ENCODE measurements at places on chromosomes 13 and 19.

- DNase-seq, result no peak
Observed at GRCh38 chr19:13037731-13038130, 42.5 kb downstream of the NFIX start.

- DNase-seq, result no peak
Observed at GRCh38 chr13:28548468-28548867, 53.5 kb upstream of the FLT1 start.

DNA sequence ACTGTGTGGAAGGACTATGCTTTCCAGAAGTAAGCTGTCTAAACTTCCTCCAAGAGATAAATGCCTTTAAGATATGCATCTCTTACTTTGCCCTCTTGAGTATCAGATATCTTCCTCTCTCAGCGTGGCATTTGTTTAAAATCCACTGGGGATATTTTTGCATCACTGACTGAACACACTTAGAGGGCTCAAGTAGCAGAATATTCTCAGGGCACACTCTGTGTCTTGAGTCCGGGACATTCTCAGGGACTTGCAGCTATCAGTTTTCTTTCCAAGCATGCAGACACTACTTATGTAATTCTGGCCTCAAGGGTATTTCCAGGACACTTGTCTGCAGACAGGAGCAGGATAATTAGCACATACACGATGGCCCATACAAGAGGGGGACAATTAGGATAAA is 84.7 kb downstream of the ERCC5 start:
- DNase-seq, result no peak

DNA sequence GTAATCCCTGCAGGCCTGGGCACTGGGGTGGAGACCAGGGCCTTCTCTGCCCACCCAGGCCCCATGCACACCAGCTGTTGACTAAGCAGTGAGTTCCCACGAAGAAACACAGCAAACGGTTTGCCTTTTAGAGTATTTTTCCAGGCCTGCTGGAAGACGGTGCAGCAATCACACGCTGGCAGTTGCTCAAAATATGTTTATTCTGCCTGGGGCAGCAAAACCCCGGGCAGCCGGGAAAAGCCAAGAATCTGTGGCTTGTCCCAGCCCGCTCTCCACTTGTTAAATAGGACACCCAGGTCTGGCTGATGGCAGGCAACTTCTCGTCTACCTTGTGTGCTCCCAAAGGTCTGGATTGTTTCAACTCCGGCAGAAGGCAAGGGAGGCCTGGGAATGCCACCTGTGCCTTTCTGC is 40.8 kb downstream of the GGACT start:
- no peak for DNase-seq

- DNase-seq, result no peak
Observed at GRCh38 chr13:44197791-44198770, 175.5 kb upstream of the SERP2 start.

DNA sequence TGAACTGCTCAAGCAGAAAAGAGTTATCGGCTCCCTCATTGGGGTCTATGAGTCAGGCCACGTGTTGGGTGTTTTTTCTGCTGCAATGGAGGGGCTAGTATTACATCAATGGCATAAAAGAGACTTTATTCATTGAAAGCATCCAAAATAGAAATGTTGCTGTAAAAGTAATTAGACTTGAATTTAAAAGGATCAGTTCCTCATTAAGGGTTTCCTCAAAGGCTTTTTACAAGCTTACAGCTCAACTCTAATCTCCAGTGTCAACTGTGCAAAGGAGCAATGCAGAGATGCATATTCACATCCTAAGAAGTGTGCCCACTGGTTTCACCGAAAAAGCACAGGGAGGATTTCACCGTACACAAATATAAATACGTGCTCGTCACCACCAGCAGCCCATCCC is 300.3 kb downstream of the FOXO1 start:
- no peak for DNase-seq

DNA sequence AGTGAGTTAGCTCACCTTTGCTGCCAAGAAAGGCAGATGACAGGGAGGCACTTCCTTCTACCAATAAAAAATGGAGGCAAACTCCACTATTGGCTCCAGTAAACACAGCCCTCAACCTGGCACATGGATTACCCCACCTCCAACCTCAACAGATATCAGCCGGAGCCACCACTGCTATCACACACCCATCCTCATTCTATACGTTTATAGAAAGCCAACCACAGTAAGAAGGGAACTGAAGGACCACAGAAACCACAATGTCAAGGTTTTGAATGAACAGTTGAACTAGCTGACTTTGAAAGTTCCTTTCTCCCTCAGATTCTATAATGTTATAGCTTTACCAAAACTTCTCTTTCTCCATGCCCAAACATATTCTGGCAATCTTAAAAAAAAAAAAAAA is 526.2 kb downstream of the UQCRFS1 start:
- DNase-seq, result no peak

DNA sequence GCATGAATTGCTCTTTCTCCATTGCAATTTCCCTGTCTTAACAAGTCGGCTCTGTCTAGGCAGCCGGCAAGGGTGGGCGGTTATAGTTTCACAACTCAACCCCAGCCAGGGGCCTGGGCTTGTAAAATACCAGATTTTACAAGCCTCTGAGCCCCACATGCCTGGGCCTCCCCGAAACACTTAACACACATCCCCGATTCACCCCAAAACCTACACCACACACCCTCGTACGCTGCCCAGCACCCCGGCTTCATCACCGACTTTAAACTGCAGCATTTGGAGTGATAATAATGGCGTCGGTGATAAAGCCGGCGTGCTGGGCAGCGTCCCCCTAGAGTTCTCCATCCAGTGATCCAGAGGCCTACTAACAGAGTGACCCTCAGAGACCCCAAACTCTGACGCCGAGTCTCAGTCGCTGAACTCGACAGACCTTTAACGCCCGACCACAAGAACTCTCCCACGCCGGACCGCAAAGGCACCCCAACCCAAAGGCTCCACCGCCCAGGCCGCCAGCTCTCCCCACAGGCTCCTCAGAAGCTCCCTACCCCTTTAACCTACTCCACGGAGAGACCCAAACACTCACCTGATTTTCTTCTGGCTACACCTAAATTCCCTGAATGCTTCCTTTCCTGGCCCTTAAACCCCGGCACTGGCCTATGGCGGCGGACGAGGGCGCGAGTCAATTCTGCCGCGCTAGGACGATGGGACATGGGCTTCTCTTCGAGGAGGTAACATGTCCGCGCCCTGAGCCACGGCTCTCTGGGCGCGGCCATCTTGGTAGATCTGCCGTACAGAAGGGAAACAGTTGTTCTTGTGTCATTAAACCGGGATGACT is at the start of gene ZNF649:
Gene ZNF649 (minus strand): TSS at position 687 of the 835 bp plus-strand sequence. CDS start 4,910 bp downstream, outside the sequence.
- DNase-seq, result peak; percentile 54

DNA sequence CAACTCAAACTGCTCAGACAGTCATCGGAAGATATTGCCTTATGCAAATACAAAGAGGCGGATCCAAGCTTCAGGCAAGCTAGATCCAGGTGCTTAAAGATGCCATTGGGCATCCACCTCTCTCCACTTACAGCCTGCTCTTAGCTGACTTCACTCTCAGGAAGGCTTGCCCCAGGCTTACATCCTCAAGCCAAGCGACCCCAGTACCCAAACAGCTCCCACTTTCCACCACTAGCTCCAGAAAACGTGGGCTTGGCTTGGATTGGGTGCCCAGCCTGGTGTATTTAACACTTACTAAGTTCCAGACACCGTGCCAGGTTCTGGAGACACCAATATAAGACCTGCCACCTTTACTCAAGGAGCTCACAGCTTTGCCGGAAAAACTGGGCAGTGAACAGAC is 142.1 kb upstream of the VSTM2B start:
- DNase-seq, result no peak

- DNase-seq, result no peak
Observed at GRCh38 chr19:11478167-11479089, 2.4 kb downstream of the ELAVL3 start.

DNA sequence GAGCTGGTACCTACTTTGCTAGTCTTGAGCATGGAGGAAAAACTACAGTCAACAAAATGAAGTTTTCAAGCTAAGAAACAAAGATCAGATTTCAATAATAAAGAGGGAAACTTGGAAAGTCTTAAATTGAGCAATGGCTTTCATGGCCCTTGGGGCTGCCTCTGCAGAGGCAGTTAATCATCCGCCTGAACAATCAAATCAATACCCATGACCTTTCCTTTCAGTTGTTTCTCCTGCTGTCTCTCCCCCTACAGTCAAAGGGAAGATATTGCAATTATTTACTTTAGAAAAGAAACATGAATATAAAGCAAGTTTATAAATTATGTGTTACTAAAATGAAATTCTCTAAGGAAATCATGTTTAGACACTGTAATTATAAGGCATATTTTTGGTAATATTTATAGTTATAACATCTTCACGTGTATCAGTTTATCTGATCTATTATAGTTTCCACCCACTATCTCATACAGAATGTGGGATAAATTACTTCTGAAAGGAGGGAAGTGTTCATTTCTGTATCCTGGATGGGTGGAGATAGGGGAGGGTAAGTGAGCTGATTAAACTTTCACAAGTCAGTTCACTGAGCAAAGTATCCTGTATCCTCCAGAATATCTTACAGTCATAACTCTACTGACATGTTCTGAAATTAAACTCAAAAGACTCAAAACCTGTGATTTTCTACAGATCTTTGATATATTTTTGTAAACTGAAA is 72.4 kb upstream of the TSC22D1 start:
- no peak for DNase-seq

- DNase-seq, result no peak
Observed at GRCh38 chr13:23632048-23632582, 61.9 kb downstream of the TNFRSF19 start.

- DNase-seq, result no peak
Observed at GRCh38 chr13:45314822-45315221, 26.2 kb downstream of the TPT1 start.

DNA sequence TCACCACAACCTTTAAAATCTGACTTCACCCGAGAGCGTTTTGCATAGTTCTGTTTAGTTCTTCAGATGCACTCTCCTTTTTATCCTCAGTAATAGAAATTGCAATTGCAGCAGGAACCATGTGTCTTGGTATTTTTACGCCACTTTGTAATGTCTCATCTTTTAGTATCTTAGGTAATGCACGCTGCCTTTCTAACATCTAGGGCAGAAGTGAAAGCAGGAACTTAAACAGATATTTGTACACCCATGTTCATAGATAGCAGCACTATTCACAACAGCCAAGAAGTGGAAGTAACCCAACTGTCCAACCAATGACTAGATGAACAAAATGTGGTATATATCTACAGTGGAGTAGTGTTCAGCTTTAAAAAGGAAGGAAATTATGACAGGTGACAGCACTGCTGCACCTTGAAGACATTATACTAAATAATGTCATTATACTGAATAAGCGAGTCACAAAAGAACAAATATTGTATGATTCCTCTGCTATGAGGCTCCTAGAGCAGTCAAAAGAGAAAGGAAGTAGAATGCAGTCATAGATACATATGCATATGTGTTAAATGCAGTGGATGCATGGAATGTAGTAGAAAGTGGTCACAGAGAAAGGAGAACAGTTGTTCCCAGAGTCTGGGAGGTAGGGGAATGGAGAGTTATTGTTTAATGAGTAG is 105.9 kb upstream of the GJB6 start:
- DNase-seq, result no peak

- no peak for DNase-seq
Observed at GRCh38 chr19:49327878-49328544, 3.0 kb upstream of the SLC6A16 start.

DNA sequence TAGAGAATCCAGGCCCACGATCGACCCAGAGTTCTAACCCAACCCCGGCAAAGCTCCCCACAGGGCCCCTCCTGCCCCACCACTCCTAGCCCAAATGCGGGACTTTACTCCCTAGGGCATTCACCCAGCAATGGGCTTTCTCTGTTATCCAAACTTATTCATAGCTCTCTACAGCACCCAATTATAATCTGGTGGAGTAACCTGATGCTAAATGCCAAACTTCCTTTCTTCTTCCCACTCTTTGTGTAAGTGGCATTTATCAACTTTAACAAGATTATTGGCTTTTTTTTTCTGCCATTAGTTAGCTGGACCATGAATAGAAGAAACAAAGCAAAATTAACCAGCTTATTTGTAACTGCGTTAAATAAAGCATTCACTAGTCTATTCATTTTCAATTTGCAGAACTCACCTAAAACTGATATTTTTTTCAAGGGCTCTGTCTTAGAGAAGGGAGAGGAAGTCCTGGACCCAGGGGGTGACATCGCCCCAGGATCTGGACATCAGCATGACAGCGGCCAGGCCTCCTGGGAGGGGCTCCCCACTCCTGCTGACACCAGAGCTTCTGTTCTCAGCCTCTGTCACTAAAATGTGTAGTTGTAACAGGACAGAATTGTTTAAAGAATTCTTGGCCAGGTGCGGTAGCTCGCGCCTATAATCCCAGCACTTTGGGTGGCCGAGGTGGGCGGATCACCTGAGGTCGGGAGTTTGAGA is 1.5 kb downstream of the FAM124A start:
- no peak for DNase-seq

- DNase-seq, result no peak
Observed at GRCh38 chr13:43631106-43631505, 155.7 kb downstream of the ENOX1 start.

DNA sequence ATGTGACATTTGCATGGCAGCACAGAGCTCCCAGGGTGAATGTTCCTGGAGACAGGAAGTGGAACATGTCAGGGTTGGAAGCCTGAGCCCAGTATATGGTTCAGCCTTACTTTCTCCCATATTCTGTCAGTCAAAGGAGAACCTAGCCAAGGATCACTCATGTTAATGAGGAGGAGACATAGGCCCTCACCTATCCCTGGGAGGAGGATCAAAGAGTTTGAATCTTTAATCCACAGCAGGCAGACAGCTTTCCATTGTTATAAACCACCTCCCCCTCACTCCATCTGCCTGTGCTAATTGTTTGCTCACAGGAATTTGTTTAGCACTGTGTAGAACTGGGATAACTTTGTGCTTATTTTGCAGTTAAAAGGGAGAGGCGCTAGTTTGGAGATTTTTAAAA is 1069.1 kb downstream of the EFNB2 start:
- no peak for DNase-seq

DNA sequence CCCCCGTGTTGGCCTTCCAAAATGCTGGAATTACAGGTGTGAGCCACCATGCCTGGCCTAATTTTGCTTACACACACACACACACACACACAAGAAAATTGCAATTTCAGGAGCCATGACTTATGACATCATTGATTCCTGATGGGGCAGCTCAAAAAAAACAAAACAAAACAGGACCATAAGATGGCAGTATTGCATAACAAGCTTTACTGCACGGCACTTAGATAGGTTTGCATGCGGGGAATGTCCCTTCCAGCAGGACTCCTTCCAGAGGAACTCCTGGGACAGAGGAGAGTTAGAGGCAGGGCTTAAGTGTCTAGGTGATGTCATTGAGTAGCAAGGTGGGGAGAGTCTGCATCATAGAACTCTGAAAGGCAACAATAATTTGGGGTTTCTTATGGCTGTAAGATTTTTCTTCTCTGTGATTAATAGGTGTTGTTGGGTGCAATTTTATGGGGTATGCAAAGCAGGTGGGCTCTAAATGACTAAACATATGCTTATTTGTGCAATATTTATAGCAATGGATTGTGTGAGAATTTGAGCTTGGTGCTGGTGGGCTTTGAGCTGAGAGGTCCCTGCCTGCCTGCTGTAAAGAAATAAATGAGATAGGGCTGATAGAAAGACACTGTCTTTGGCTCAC is 9.0 kb upstream of the ACSBG2 start:
- no peak for DNase-seq

All from T-helper 22 cell (primary cell).